ENCODE measurements at places on chromosomes 6 and 20. TPM values are rescaled to one million over a fixed set of nuclear protein-coding genes. Genes with fewer than 3 reads are reported as not detected.

GRCh38 chr6:157258878-157259277 is 64.4 kb downstream of the TMEM242 start:
- no peak overlapping the region for H3K4me3 ChIP-seq
- no peaks in the 10 kb centered on the region for H3K4me1 ChIP-seq

- H3K27ac ChIP-seq, result no peak overlapping the region
- H3K27me3 ChIP-seq, result peaks cover 13% of the 10 kb centered on the region
- DNase-seq, result no peak
Observed at GRCh38 chr6:79750806-79751205, 119.7 kb downstream of the SH3BGRL2 start.

DNA sequence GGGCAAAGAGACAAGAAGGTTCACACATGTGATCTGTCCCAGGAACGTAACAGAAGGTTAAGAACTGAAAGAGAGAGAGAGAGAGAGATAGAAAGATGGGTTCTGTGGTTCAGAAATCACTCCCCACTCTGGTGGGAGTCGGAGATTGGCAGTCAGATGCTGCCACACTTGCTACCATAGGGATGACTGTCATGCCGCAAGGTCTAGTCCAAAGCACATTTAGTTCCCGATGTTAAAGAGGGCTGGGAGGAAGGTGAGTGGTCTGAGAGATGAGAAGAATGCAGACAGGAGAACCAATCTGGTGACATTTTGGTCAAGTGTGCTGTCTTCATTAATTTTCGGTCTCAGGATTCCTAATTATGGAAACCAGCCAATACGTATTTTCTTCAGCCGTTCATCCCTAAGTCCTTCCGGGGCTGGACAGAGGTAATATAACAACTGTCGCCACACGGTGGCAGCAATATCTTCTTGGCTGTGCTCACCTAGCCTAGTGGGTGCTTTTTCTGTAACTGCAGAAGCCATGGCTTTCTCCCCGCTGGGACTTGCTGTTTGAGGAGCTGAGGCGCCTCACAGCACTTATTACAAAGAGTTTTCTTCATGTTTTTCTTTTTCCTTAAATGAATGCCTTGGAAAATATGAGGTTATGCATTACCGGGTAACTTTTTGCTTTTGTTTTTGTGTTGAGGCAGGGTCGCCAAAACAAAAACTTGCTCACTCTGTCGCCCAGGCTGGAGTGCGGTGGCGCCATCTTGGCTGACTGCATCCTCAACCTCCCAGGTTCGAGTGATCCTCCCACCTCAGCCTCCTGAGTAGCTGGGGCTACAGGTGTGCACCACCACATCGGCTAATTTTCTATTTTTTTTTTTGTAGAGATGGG is 46.0 kb downstream of the SLC35D3 start:
- peak; percentile 85 for DNase-seq
- peaks cover 5% of the 10 kb centered on the region for H3K4me1 ChIP-seq
- no peak overlapping the region for H3K27ac ChIP-seq
- no peak overlapping the region for H3K4me3 ChIP-seq
- H3K27me3 ChIP-seq, result no peaks in the 10 kb centered on the region

GRCh38 chr6:38326837-38327236 is 312.9 kb downstream of the BTBD9 start:
- H3K36me3 ChIP-seq, result no peaks in the 10 kb centered on the region
- DNase-seq, result no peak
- H3K27ac ChIP-seq, result no peak overlapping the region
- H3K4me3 ChIP-seq, result no peak overlapping the region
- no peaks in the 10 kb centered on the region for H3K27me3 ChIP-seq
- H3K4me1 ChIP-seq, result peaks cover 6% of the 10 kb centered on the region

The ZBTB2 gene
- total RNA-seq, result 10.7 TPM
